Mucosa of gallbladder (tissue), 1 donor: ENCODE measurements at places on chromosomes 6 and 20. TPM values are rescaled to one million over a fixed set of nuclear protein-coding genes. Genes with fewer than 3 reads are reported as not detected.

Gene HLA-DRB1
- total RNA-seq: 174 TPM

Gene OVOL2
- 11.1 TPM for total RNA-seq

Gene GJA1
- 109 TPM for total RNA-seq

Gene ECT2L
- 0.14 TPM for total RNA-seq

Gene ZSCAN23
- total RNA-seq: 3.8 TPM

Gene MUC21
- 7.1 TPM for total RNA-seq

Gene GLP1R
- 0.06 TPM for total RNA-seq

Gene DOK5
- 15.5 TPM for total RNA-seq

Gene SEMG1
- total RNA-seq: 1.1 TPM

Gene HLA-DQB1
- 23.2 TPM for total RNA-seq

Gene IL20RA
- 15.1 TPM for total RNA-seq

Gene CST7
- total RNA-seq: 4.3 TPM

Gene TRAPPC3L
- not detected for total RNA-seq

Gene MCCD1
- total RNA-seq: not detected

Gene MYLK2
- total RNA-seq: not detected

Gene ASIP
- not detected for total RNA-seq

Gene GJA10
- total RNA-seq: not detected

Gene CLIC5
- 27.6 TPM for total RNA-seq

Gene OPN5
- not detected for total RNA-seq

Gene MOG
- not detected for total RNA-seq

Gene DPPA5
- total RNA-seq: not detected

Gene NKAIN2
- 0.29 TPM for total RNA-seq

Gene C6orf132
- 41.2 TPM for total RNA-seq

Gene CLVS2
- 0.06 TPM for total RNA-seq

Gene OOEP
- total RNA-seq: 0.58 TPM

Gene CALHM6
- 4.8 TPM for total RNA-seq

Gene CABLES2
- 5.2 TPM for total RNA-seq

Gene GSTA3
- not detected for total RNA-seq

Gene CASS4
- 2.0 TPM for total RNA-seq

Gene MOXD1
- total RNA-seq: 3.8 TPM

Gene MAS1
- total RNA-seq: not detected

Gene LAMA4
- 67.8 TPM for total RNA-seq

Gene ENPP1
- total RNA-seq: 4.5 TPM

Gene LRRC73
- total RNA-seq: 7.0 TPM

Gene PTPN1
- total RNA-seq: 24.0 TPM

Gene TNNC2
- total RNA-seq: 0.81 TPM

Gene CRISP2
- total RNA-seq: 9.8 TPM

Gene FAM209B
- total RNA-seq: 0.32 TPM

Gene EPPIN
- not detected for total RNA-seq

Gene RHAG
- total RNA-seq: 0.52 TPM

Gene SAPCD1
- 2.7 TPM for total RNA-seq

Gene MEP1A
- total RNA-seq: not detected

Gene PKIB
- 5.5 TPM for total RNA-seq

Gene CDSN
- total RNA-seq: 0.17 TPM

Gene CDK19
- total RNA-seq: 41.1 TPM

Gene SLC17A1
- total RNA-seq: 0.63 TPM
